ENCODE measurements at places on chromosomes 11 and 22.
A peak's percentile ranks its signal among the peaks of the same experiment; 100 is the strongest.

GRCh38 chr22:30984317-30984716, 15.3 kb downstream of the TUG1 start:
- H3K36me3 ChIP-seq, result peaks cover 4% of the 10 kb centered on the region
- H3K27ac ChIP-seq, result no peak overlapping the region
- no peak overlapping the region for H3K4me3 ChIP-seq
- peaks cover 5% of the 10 kb centered on the region for H3K4me1 ChIP-seq

- H3K36me3 ChIP-seq, result no peaks in the 10 kb centered on the region
- H3K27me3 ChIP-seq, result peaks cover 44% of the 10 kb centered on the region
- H3K4me1 ChIP-seq, result peaks cover 10% of the 10 kb centered on the region
- no peak for DNase-seq
- H3K27ac ChIP-seq, result no peak overlapping the region
Measured at GRCh38 chr11:125061281-125061680, 1.8 kb upstream of the SLC37A2 start.

DNA sequence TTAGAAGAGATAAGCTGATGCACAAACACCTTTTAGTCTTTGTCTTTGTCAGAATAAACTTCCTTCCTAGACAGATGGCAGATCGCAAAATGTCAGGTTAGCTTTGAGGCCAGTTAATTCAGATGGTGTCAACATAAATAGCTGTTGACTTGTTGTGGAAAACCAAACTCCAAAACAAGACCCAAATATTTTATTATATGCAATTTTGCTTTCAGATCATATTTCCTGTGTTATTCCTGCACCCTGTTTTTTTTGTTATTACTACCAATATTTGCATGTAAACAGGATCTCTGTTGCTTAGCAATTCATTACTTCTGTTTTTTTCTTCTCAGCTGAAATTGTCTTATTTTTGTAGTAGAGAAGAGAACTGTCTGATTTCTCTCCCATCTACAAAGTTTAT, 316.0 kb downstream of the ETS1 start:
- H3K27me3 ChIP-seq, result peaks cover 3% of the 10 kb centered on the region
- H3K27ac ChIP-seq, result no peak overlapping the region
- peaks cover 16% of the 10 kb centered on the region for H3K4me1 ChIP-seq
- no peak overlapping the region for H3K4me3 ChIP-seq

GRCh38 chr11:6633422-6634408, 14.5 kb upstream of the TPP1 start:
- H3K4me3 ChIP-seq, result no peak overlapping the region
- no peak overlapping the region for H3K27ac ChIP-seq
- no peaks in the 10 kb centered on the region for H3K36me3 ChIP-seq
- DNase-seq, result no peak

DNA sequence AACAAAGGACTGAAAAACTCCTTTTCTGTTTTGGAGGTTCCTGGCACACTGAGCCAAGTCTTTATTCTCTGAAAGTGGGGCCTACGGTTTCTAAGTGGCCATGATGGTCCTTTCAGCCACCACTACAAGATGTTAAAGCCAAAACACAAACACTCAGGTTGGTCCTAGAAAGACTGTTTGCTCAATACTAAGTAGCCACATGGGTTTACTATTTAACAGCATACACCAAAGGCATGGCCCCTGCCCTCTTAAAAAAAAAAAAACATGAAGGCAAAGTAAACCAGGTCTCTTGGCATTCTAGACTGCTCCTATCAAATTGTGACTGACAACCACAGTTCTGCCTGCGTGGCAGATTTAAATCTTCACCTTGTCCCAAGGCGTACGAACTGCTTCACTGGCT, 123.6 kb upstream of the BID start:
- no peak overlapping the region for H3K4me3 ChIP-seq
- no peaks in the 10 kb centered on the region for H3K27me3 ChIP-seq
- no peaks in the 10 kb centered on the region for H3K4me1 ChIP-seq
- DNase-seq, result no peak
- peaks cover 15% of the 10 kb centered on the region for H3K36me3 ChIP-seq

GRCh38 chr22:20130319-20130718, 1.3 kb upstream of the ZDHHC8 start:
- peak overlapping the region; percentile 65 for H3K27ac ChIP-seq
- H3K27me3 ChIP-seq, result no peaks in the 10 kb centered on the region

DNA sequence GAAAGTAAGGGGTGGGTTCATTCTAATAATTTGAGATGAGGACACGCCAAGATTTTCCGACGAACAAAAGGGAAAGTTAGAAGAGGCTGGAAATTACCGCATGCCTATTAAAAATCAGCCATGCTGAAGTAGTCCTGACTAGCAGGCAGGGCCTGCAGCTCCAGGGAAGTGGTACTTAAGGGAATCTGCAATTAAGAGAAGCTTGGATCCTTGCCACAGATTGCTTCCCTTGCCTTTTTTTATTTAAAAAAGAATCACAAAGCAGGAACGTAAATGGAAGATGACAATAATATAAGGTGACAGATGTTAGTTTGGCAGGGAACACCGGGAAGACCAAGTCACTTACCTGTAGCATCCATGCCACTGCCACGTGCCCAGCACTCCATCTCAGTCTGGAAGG, 359.3 kb downstream of the CADM1 start:
- DNase-seq, result no peak
- no peak overlapping the region for H3K4me3 ChIP-seq
- H3K27ac ChIP-seq, result no peak overlapping the region
- H3K4me1 ChIP-seq, result no peaks in the 10 kb centered on the region
- peaks cover 9% of the 10 kb centered on the region for H3K27me3 ChIP-seq

DNA sequence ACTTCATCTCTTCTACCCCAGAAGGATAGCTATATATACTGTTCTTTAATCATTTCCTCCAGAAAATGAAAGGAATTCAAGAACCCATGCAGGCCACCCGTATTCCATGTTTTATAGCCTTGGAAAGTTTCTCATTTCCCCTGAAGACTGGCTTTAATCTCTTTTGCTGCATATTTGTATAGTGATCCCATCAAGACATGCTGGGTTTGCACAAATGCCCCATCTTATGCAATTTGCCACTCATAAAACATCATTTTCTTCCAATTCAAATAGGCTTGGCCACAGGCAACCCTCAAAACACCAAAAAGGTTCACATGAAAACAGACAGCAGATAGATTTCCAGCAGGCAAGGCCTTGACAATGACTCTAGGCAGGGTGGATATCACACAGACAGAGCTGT, 28.3 kb upstream of the APOA1 start:
- H3K27ac ChIP-seq, result peak overlapping the region; percentile 27
- H3K4me3 ChIP-seq, result no peak overlapping the region
- peaks cover 27% of the 10 kb centered on the region for H3K4me1 ChIP-seq
- H3K36me3 ChIP-seq, result peaks cover 54% of the 10 kb centered on the region

- no peak for DNase-seq
- H3K27me3 ChIP-seq, result peaks cover 2% of the 10 kb centered on the region
- H3K4me1 ChIP-seq, result no peaks in the 10 kb centered on the region
Measured at GRCh38 chr11:104433751-104434150, 269.8 kb upstream of the PDGFD start.

DNA sequence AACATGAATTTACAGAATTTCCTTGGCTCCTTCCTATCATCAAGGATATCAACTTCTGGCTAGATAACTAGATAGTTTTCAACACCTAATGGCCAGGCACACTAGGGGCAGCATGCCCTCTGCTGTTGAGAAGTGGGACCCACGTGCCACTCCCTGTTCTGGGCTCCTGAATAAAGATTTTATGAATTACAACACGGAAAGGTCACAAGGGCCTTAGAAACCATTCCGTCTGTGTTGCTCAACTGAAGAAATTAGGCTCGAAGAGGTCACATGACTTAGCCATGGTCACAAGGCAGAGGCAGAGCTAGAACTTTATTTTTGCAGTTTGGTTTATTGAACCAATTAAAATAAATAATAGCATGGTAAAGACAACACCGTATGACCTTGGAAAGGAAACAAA, 36.0 kb downstream of the PRCP start:
- H3K36me3 ChIP-seq, result no peaks in the 10 kb centered on the region
- peaks cover 6% of the 10 kb centered on the region for H3K27me3 ChIP-seq
- DNase-seq, result no peak
- H3K27ac ChIP-seq, result no peak overlapping the region
- peaks cover 12% of the 10 kb centered on the region for H3K4me1 ChIP-seq

DNA sequence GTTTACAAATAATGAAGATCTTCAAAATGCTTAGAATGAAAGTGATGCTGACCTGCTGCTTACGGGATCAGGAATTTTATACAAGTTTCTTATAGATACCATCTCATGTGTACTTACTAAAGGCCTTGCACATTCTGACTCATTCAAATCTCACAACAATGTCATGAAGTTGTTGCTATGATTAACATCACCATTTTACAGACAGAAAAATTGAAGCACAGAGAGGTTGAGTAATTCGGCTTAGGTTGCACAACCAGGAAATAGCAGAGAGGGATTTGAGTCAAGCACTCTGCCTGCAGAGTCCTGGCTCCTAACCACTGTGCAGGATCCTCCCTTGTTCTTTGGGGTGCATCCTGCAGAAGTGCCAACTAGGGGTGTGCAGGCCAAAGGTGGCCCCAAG, 471.9 kb downstream of the MIAT start:
- peaks cover 16% of the 10 kb centered on the region for H3K4me1 ChIP-seq
- peaks cover 8% of the 10 kb centered on the region for H3K27me3 ChIP-seq
- no peak for DNase-seq
- H3K4me3 ChIP-seq, result no peak overlapping the region

- no peaks in the 10 kb centered on the region for H3K4me1 ChIP-seq
- H3K27ac ChIP-seq, result no peak overlapping the region
- H3K27me3 ChIP-seq, result peaks cover 3% of the 10 kb centered on the region
- H3K36me3 ChIP-seq, result no peaks in the 10 kb centered on the region
- H3K4me3 ChIP-seq, result no peak overlapping the region
- DNase-seq, result no peak
Measured at GRCh38 chr11:129710423-129710822, 105.2 kb upstream of the TMEM45B start.

- peaks cover 11% of the 10 kb centered on the region for H3K36me3 ChIP-seq
- peaks cover 45% of the 10 kb centered on the region for H3K4me1 ChIP-seq
- no peaks in the 10 kb centered on the region for H3K27me3 ChIP-seq
- no peak for DNase-seq
- peak overlapping the region; percentile 74 for H3K27ac ChIP-seq
Measured at GRCh38 chr11:96188243-96189006, 154.6 kb downstream of the MAML2 start.

GRCh38 chr11:64226507-64227051, 505 bp downstream of the NUDT22 start:
- DNase-seq, result peak; percentile 57
- peaks cover 27% of the 10 kb centered on the region for H3K4me1 ChIP-seq
- no peaks in the 10 kb centered on the region for H3K27me3 ChIP-seq
- H3K36me3 ChIP-seq, result peaks cover 6% of the 10 kb centered on the region

DNA sequence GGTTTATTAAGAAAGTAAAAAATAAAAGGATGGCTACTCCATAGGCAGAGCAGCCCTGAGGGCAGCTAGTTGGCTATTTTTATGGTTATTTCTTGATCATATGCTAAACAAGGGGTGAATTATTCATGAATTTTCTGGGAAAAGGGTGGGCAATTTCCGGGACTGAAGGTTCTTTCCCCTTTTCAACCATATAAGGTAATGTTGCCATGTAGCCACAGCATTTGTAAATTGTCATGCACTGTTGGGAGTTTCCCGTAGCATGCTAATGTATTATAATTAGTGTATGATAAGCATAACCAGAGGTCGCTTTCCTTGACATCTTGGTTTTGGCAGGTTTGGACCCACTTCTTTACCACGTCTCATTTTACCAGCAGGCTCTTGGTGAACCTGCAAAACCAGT, 610.4 kb upstream of the B3GAT1 start:
- H3K27me3 ChIP-seq, result no peaks in the 10 kb centered on the region
- DNase-seq, result no peak
- H3K4me1 ChIP-seq, result no peaks in the 10 kb centered on the region
- no peak overlapping the region for H3K27ac ChIP-seq

- H3K36me3 ChIP-seq, result no peaks in the 10 kb centered on the region
- H3K27ac ChIP-seq, result no peak overlapping the region
- peaks cover 5% of the 10 kb centered on the region for H3K4me1 ChIP-seq
Measured at GRCh38 chr11:57353852-57354251, 15.7 kb downstream of the P2RX3 start.

DNA sequence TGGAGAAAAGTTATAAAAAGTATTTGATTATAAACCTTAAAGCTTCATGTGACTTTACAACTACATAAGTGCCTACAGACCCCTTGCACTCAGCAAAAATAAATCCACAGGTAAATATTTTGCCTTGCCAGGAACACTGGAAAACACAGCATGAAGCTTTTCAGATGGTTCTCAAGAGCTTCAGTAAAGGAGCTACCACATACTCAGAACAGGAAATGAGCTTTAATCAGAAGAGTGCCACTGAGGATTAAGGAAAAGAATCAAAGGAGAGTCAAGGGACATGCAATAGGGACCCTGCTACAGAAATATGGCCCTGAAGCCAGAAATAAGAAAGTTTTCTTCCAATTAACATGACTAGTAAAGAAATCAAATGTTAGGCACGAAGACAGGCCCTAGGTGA, 1.2 kb downstream of the CASP1 start:
- peaks cover 35% of the 10 kb centered on the region for H3K4me1 ChIP-seq
- H3K27ac ChIP-seq, result peak overlapping the region; percentile 94
- DNase-seq, result no peak
- no peaks in the 10 kb centered on the region for H3K27me3 ChIP-seq
- H3K36me3 ChIP-seq, result peaks cover 48% of the 10 kb centered on the region

DNA sequence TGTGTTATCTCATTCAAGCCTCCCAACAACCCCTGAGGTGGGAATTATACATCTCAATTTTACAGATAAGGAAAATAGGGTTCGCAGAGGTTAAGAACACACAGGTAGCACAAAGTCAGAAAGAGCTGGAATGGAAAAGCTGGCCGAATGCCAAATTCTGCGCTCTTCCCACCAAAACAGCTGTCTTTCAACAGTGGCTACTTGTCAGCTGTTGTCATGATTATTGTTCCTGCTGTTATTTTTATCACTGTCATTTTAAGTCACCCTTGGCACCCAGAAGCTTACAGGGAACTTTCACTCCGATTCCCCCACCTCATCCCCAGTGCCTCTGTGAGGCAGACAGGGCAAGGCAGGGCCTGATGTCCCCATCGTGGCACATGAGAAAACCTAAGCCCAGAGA, 74.5 kb upstream of the CSNK2A3 start:
- DNase-seq, result no peak
- peaks cover 5% of the 10 kb centered on the region for H3K27me3 ChIP-seq
- H3K36me3 ChIP-seq, result no peaks in the 10 kb centered on the region
- H3K4me1 ChIP-seq, result no peaks in the 10 kb centered on the region
- no peak overlapping the region for H3K27ac ChIP-seq
- no peak overlapping the region for H3K4me3 ChIP-seq

- no peaks in the 10 kb centered on the region for H3K4me1 ChIP-seq
- H3K36me3 ChIP-seq, result no peaks in the 10 kb centered on the region
- no peak for DNase-seq
- no peak overlapping the region for H3K27ac ChIP-seq
- H3K27me3 ChIP-seq, result peaks cover 8% of the 10 kb centered on the region
Measured at GRCh38 chr11:108614086-108614485, 20.5 kb upstream of the EXPH5 start.

GRCh38 chr11:82747471-82747870, 13.8 kb upstream of the FAM181B start:
- DNase-seq, result no peak
- H3K4me1 ChIP-seq, result peaks cover 18% of the 10 kb centered on the region

DNA sequence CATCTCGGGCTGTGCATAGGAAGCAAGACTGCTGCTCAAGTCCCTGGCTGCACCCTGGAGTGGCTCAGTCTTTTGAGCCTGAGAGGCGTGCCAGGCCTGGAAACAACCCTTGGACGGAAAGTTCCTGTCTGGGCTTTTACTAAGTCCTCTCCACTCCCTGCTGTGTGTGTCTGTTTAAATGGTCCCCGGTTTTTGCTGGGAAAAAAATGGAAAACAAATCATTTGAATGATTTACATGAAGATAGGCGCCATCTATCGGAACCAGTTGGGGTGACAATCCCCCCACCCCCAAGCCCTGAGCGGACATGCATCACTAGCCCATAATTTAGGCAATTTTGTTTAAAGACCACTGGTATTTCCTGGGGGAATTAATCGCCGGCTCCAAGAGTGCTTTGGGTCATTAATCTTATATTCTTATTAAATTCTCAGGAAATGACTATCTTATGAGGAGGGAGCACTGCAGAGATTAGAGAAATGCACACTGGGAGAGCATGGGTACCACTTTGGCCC, 2.7 kb upstream of the GAB2 start:
- H3K4me3 ChIP-seq, result peak overlapping the region; percentile 60
- peaks cover 8% of the 10 kb centered on the region for H3K36me3 ChIP-seq
- H3K27ac ChIP-seq, result peak overlapping the region; percentile 14

All from activated T-helper 1 cell treated with anti-CD3 and anti-CD28 coated beads, Interleukin-12 subunit alpha, Interleukin-12 subunit beta, Interleukin-2, Interleukin-4 antibody, amounts not matched to agents 30 ng/mL and 10 ng/mL and 1 ng/mL, durations not matched to agents 14 hours and 24 hours and 36 hours (primary cell).